ENCODE measurements at places on chromosomes 3 and 15. TPM values are rescaled to one million over a fixed set of nuclear protein-coding genes. Genes with fewer than 3 reads are reported as not detected.

The XYLB gene
- polyA plus RNA-seq, result 1.2 TPM

The CILP gene
- polyA plus RNA-seq, result 0.06 TPM

The ROBO1 gene
- polyA plus RNA-seq, result not detected

The PLSCR5 gene
- polyA plus RNA-seq, result not detected

The POMGNT2 gene
- 6.9 TPM for polyA plus RNA-seq

The MEGF11 gene
- polyA plus RNA-seq, result not detected

The ITPR1 gene
- 3.0 TPM for polyA plus RNA-seq

The MYRIP gene
- polyA plus RNA-seq, result not detected

The SCAANT1 gene
- polyA plus RNA-seq, result not detected

The HRG gene
- polyA plus RNA-seq, result not detected

The CLN6 gene
- polyA plus RNA-seq, result 2.5 TPM

The CFAP44 gene
- 0.34 TPM for polyA plus RNA-seq

The IQCH gene
- not detected for polyA plus RNA-seq

GRCh38 chr15:23567921-23568320 is 2.4 kb downstream of the MKRN3 start:
- no peak for DNase-seq

- DNase-seq, result no peak
Measured at GRCh38 chr15:26234976-26235767, 372.0 kb upstream of the ATP10A start.

DNA sequence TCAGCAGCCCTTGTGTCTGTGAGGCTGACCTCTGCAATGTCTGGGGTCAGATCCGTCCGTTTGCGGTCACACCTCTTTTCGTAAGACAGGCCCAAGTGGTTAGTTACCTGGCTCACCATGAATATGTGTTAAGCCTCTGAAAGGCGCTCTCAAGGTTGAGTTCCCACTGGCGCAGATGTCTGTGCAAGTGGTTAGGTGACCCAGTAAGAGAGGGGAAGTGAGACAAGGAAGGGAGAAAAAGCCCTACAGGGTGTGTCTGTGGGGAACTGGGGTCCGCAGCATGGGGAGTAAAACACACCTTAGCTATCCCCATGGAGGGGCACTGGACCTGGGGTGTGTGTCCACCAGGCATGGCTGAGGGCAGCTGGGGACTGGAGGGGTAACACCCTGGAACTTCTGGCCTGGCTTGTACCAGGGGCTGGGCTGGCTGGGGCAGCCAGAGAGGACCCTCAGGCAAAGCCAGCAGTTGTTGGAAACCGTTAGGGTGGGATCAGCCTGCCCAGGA is 391.6 kb upstream of the PROK2 start:
- DNase-seq, result no peak

GRCh38 chr15:80310776-80311175 is 58.8 kb upstream of the CTXND1 start:
- no peak for DNase-seq

DNA sequence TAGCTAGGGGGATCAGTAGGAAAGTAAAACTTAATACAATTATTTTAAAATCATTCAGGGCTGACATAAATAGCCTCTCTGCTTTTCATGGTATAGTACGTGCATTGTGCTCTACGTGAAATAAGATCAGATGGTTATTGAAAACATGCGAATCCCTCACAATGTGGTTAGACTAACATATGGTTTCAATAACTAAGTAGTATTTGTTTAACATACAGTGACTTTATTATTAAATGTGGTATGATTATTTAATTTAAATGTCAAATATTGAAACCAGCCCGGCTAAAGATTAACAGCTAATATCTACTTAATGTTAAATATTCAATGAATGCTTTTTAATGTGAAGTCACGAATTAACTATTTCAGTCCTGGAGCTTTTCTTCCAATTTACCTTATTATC is 473.9 kb upstream of the THBS1 start:
- no peak for DNase-seq

DNA sequence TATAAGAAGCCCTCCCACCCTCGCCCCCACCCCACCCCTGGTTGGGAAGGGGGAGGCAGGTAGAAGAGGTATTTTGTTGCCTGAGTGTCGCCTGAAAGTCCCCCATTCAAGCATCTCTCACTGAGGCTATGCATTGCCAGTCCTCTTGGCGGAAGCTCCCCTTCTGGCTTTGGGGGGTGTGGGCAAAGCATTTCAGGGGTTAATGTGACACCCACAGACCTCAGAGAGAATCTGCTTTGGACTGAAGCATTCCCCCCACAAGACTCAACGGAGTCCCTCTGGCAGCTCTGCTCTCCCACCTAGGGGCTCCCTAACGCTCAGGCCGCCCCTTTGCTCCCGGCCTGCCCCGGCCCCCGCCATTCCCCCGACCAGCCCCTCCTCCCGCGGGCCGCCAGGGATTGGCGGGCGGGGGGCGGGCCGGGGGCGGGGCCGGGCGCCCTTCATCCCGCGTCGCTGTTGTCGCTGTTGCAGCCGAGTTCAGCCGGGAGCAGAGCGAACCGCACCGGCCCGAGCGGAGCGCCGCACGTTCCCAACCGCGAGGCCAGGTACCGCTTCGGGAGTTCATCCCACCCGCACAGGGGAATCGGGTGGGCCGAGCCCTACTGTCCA is at the start of gene SLC38A3:
Gene SLC38A3, plus strand, starts transcription at position 468 of the 609 bp plus-strand sequence. CDS start 8,929 bp downstream, outside the sequence.
- no peak for DNase-seq

- no peak for DNase-seq
Measured at GRCh38 chr3:99568663-99569335, 69.6 kb upstream of the COL8A1 start.

- no peak for DNase-seq
Measured at GRCh38 chr15:40982855-40983254, 29.6 kb downstream of the CHAC1 start.

DNA sequence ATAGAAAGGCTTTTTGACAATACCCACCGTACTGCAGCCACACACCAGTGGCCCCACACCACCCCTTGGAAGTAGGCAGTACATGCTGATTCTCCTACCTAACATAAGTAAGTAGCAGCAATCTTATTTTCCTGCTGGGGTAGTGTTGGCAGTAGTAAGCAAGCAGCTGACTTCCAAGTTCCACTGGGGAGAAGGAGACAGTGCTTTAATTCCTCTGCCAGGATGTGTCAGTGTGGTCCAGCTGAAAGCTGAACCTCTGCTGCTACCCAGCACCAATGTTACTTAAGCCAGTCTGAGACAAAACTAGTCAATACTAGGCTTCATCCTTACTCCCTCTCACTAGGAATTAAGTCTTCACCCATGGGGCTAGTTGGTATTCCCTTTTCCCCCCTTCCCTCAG is 74.7 kb downstream of the DZIP3 start:
- DNase-seq, result no peak

DNA sequence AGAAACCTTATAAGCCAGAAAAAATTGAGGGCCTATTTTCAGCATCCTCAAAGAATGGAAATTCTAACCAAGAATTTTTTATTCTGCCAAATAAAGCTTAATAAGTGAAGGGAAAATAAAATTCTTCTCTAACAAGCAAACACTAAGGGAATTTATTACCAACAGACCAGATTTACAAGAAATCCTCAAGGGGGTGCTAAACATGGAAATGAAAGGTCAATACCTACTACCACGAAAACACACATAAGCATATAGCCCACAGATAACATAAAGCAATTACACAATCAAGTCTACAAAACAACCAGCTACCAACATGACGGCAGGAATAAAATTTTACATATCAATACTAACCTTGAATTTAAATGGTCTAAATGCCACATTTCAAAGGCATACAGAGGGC is 883.5 kb downstream of the SI start:
- no peak for DNase-seq

DNA sequence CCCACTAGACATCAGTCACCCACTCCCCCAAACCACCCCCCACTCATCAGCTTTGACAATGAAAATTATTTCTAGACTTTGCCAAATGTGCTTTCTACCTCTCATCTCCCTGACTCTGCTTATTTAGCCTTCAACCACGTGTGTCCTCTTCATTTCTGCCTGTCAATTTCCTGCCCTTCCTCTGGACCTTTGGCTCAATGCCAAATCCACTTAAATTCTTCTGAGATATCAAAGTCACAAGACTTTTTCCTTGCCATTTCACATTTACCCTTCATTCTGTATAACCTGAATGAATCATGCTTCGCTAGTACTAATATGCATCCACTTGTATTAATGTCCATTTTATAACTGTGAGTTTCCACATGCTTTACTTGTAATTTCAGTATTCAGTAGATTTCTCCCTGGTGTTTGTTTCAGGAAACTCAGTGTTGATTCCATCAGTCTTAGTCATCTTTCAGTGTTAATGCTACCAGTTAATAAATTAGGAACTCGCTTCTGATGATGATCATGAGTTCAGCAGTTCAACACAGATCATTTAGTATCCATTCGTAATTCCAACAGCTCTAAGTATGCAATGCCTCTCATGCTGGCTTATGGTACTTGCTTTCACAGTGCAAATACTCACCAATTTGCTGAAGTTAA is 128.2 kb upstream of the OSTN start:
- DNase-seq, result no peak

- DNase-seq, result no peak
Measured at GRCh38 chr15:56760186-56760585, 26.9 kb upstream of the ZNF280D start.

GRCh38 chr3:52471371-52472238 is 16.2 kb downstream of the NISCH start:
- DNase-seq, result no peak

GRCh38 chr3:162376761-162377160 is 880.2 kb downstream of the OTOL1 start:
- no peak for DNase-seq

GRCh38 chr3:9008550-9009255 is 45.4 kb upstream of the RAD18 start:
- no peak for DNase-seq

- peak; percentile 51 for DNase-seq
Measured at GRCh38 chr3:129596194-129597086, 10.0 kb downstream of the PLXND1 start.

- no peak for DNase-seq
Measured at GRCh38 chr15:82127581-82127980, 81.8 kb upstream of the MEX3B start.

DNA sequence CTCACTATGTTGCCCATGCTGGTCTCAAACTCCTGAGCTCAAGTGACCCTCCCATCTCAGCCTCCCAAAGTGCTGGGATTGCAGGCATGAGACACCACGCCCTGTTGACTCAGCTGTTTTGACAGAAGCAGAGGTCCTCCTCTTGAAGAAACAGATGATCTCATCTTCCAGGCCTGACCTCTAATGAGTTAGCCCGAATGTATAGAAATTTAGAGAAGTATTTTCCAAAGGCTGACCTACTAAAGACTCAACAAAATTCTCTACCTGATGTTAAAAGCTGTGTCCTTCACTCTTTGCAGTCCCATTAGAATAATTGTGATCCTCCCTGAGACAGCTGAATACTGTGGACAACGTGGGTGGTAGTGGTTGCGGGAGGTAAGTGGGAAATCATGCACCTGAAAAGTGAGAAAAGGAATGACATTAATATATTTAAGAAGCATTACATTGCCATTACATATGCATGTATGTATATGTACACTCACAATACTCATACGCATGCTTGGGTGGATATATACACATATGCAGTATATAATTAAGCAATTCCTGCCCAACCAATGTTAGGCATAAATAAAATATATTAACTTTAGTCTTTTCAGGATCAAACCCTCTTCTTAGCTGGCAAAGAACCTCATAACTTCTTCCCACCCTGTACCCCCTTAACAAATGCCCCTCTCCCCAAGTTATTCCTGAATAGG is 204.6 kb upstream of the NR2F2 start:
- no peak for DNase-seq

DNA sequence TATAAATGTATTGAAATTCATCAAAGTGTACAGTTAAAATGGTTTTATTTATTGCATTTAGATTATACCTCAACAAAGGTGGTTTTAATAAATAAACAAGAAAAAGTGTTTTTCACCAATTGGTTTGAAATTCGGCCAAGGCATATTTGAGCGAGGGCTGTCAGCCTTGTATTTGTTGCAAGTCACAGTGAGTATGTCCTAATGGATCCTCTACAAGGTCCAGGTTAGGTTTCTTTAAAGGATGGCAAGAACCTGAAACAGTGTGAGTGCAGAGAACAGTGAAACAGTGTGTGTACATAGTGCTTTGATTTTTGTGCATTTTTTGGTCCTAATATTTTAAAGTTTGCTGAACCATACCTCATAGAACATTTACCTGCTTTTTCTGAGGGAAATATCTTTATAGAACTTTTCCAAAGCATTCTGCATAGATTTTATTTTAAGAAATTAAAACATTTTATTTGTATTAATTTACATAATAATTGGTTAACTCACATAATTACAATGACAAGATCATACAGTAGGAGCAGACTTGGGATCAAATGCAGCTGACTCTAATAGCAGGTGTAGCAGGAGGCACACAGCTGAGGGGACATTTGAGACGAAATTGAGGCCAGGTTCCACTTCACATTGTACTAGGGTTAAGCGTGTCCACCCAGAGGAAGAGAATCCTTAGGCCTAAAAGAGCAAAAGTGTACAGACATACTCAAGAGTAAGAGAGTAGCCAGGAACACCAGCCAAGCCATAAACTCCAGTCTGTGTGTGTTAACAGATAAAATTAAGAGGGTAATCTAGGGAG is 428.8 kb upstream of the TPRG1 start:
- no peak for DNase-seq

GRCh38 chr3:142940000-142940399 is 23.5 kb downstream of the PAQR9 start:
- DNase-seq, result no peak

GRCh38 chr3:27800261-27800660 is 78.1 kb upstream of the EOMES start:
- DNase-seq, result no peak

Data from immature natural killer cell (primary cell).